ENCODE measurements at places on chromosomes 5 and 9.

GRCh38 chr5:39080168-39080567 lies 6.0 kb upstream of the RICTOR start:
- DNase-seq, result no peak

- DNase-seq, result no peak
These were observed 28.2 kb downstream of the RASGEF1C start for GRCh38 chr5:180180846-180181245.

GRCh38 chr5:126499853-126500342 lies 76.7 kb downstream of the GRAMD2B start:
- DNase-seq, result no peak

DNA sequence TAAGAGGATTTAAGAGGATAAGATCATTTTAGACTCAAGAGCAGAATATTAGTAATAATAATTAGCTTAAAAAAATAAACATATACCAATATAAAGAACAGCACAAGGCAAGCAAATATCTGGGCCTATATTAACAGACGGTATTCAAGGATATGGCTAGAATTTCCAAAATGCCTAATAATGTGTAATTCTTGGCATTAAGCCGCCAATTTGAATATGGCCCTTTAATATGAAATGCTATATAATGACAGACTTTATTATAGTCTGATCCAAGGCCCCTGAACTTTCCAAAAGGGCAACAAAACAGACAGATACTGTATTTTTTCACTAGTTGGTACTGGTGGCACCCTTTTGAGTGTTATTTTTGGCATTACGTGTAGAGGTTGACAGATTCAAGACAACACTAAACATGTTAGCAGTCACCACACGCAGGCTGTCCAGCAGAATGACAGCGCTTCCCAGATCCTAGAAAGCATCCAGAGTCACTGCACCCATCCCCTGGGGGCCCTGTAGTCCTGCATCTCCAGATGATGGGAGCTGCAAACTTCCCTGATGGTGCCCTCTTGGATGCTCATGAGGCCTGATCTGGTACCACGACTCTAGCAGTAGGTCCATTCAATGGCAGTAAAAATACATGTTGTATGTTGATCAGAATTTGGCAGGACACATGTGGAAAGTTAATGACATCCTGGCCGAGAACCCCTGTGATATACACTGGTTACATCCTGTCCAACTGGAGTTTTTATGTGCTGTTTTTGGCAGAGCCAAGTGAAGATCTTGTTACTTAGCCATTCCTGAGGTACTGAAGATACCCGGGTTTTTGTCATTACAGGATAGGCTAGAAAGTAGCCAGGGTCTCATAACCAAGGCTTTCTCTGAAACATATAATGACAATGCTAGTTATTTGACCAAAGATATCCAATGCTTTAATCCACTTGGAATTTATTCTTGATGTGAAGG lies 1.7 kb upstream of the ABL1 start:
- DNase-seq, result no peak

- DNase-seq, result no peak
These were observed 82.0 kb upstream of the TRIM32 start for GRCh38 chr9:116605060-116605459.

DNA sequence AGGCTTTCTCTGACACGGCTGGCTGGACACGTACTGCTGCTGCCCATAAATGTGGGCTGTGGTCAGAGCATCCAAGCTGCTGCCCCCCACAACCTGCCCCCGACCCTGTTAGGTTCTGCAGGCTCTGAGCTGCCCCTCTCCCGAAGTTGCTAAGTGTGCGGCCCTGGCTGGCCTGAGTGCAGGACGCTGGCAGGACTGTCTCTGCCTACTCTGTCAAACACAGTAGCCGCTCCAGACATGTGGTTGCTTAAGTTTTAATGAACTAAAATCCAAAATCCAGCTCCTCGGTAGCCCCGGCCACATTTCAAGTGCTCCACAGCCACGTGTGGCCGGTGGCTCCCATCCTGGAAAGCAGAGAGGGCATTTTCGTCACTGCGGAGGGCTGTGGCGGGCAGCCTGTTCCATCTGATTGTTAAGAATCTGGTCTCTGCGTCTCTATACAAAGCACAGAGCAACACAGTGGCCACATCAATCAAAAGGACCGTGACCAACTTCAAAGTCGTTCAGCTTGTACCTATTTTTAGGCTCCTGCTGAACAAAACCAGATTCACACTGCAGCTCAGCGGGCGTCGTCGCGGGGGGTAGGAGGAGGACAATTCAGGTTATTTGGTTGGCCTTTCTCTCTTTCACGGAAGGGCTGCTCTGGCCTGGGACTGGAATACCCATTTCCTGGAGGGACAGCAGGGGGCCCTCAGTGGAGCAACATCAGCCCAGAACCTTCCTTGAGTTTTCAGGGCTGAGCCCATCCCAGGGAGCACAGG lies 68.9 kb downstream of the PTCH1 start:
- no peak for DNase-seq

DNA sequence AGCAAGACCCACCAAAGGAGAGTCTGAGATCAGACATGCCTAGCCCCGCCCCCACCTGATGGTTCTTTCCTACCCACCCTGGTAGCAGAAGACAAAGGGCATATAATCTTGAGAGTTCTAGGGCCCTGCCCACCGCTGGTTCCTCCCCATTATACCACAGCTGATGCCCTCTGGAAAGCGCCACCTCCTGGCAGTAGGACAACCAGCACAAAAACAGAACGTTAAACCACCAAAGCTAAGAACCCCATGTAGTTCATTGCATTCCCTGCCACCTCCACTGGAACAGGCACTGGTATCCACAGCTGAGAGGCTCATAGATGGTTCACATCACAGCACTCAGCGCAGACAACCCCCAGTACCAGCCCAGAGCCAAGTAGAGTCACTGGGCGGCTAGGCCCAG lies 81.2 kb upstream of the TRPC7 start:
- no peak for DNase-seq

GRCh38 chr5:104541141-104541785 lies 978.7 kb upstream of the NUDT12 start:
- DNase-seq, result no peak

GRCh38 chr5:149386166-149386565 lies 7.1 kb upstream of the IL17B start:
- DNase-seq, result no peak

DNA sequence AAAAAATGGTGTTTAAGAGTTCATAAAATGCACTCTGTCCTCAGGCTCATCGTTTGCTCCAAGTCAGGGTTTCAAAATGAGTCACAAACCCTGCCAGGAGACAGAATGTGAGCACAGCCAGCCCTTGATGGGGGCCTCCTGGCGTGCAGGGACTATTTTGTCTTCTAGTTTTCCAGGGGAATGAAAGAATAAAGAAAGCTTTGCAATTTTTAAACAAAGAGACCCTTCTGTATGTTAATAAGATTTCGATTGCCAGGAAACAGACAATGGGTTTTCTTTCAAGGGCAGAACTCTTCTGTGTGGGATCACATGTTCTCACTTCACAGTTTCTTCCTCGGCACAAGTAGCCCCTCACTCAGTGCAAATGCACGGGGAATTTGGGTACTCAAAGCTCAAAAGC lies 121.4 kb upstream of the C6 start:
- DNase-seq, result peak; percentile 9

GRCh38 chr5:174273325-174273724 lies 227.8 kb downstream of the NSG2 start:
- DNase-seq, result no peak
